Activated CD8-positive, alpha-beta memory T cell treated with anti-CD3 and anti-CD28 coated beads, Interleukin-2, amount 10 ng/mL, durations not matched to agents 7 days and 5 days (primary cell): ENCODE measurements at places on chromosomes 3 and 15. TPM values are rescaled to one million over a fixed set of nuclear protein-coding genes. Genes with fewer than 3 reads are reported as not detected.

Gene CORO2B
- total RNA-seq = not detected

Gene PRTG
- not detected for total RNA-seq

Gene GPR160
- total RNA-seq = 6.4 TPM

Gene CHL1
- not detected for total RNA-seq

Gene IGSF11
- not detected for total RNA-seq

Gene HTR3E
- total RNA-seq = not detected

Gene FBXO40
- not detected for total RNA-seq

Gene RTP3
- not detected for total RNA-seq

Gene CADM2
- 0.30 TPM for total RNA-seq
